ENCODE measurements at places on chromosomes 13 and 19.

DNA sequence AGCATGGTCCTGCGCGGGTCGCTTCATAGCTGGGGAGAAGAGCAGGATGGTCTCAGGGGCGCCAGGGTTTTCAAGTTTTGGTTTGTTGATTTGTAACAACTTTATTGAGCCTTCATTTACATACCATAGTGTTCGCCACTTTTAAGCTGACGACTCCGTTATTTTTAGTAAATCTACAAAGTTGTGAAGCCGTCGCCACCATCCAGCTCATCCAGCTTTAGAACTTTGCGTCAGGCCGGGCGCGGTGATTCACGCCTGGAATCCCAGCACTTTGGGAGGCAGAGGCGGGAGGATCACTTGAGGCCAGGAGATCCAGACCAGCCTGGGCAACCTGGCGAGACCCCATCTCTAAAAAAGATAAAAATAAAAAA lies 404 bp downstream of the C19orf44 start:
- no peak for DNase-seq

DNA sequence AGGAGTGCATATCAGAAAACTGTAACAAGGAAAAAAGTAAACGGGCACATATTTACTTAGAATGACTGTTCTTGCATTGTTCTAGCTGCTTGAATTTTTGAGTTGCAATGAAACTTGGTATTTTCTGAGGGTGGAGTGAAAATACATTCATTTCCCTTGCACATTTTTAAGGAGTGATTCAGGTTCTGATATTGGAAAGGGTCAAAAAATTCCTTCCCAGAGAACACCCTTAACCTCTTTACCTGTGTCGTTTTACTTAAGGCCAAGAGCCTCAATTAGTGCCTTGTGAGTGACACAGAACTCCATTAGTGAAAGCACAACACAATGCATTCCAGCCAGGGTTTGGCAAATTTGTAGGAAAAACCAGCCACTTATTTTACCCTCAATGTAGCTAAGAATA lies 2.3 kb downstream of the ITGBL1 start:
- no peak for DNase-seq

- no peak for DNase-seq
Measured at GRCh38 chr13:112885782-112886268, 83.2 kb upstream of the MCF2L start.

DNA sequence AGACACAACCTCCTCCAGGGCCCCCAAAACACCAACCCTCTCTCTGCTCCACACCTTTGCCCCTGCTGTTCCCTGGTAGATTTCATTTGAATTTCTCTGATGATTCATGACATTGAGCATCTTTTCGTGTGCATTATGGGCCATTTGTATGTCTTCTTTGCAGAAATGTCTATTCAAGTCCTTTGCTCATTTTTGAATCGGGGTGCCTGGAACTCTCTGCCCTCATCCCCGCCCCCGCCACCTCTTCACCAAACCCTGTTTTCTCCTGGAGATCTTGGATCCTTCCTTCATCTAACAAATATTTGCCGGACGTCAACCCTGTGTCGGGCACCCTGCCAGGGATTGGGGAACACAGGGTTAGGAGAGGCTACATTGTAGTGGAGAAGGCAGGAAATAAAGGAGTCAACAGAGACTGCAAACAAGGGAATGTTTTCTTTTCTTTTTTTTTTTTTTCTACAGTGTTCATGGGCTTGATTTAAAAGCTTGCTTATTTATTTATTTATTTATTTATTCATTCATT lies 25.5 kb upstream of the SLC1A5 start:
- DNase-seq = no peak

DNA sequence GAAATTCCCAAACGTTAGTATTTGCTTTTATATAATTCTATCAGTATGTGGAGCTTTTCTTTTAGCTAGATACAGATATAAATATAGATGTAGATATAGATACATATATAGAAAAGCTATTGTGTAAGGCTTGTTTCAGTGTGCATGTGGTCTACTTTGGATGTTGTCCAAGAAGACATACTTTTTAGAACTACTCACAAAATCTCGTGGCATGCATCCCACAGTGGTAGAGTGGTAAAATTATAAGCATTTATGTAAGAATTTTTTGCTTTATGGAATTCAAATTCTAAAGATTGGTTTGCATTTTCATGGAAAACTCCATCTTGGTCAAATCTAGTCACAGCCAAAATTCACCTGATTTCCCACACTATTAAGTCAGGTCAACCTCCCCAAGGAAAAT lies 880.4 kb downstream of the EFNB2 start:
- DNase-seq = no peak

- no peak for DNase-seq
Measured at GRCh38 chr13:61144834-61145593, 270.6 kb downstream of the PCDH20 start.

Data from SIG-M5 (cell line).